Head of caudate nucleus (tissue), 42 donors: ENCODE measurements at places on chromosomes 3 and 15.
A peak's percentile ranks its signal among the peaks of the same experiment; 100 is the strongest.

- no peak for DNase-seq
Measured at GRCh38 chr3:16761571-16761970, 123.2 kb upstream of the PLCL2 start.

DNA sequence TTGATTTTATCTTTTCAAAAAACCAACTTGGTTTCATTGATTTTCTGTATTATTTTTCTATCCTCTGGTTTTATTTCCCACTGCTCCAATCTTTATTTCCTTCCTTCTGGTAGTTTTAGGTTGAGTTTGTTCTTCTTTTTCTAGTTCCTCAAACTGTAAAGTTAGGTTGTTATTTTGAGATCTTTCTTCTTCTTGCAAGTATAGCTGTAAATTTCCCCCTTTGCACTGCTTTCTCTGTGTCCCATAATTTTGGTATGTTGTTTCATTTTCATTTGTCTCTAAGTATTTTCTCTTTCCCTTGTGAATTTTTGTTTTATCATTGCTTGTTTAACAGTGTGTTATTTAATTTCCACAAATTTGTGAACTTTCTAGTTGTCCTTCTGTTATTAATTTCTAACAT, 120.0 kb downstream of the PLD1 start:
- no peak for DNase-seq

DNA sequence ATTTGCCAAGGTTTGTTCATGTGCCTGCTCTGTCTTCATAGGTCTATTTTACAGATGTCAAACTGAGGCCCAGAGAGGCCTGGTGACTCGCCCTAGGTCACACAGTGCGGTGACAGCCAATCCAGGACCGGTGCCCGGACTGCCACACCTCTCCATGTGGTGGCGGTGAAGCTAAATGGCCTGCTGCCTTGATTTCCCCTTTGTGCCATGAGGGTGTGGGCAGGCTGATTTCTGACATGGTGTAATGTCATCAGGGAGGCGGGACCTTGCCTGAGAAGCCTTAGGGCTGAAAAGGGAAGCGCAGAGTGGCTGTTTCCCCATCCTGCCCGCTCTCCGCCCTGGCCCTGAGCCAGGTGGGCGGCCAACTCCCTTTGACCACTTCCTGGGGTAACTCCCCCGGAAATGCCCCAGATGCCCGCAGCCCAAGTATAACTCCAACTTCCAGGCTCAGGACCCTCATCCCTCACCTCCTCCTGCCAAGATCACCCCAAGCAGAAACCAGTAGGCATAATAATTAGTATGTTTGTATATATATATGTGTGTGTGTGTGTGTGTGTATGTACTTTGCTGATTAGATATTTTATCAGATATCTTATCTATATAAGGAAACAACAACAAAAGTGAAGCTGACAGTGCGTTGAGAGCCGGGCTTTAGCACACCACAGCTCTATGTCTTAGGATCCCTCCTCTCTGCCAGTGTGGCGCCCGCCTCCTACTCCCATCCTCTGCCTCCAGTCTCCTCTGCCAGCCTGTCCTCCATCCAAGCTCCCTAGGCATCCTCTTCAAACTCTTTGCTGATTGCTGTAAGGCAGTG, 63.9 kb downstream of the IQSEC1 start:
- peak; percentile 59 for DNase-seq

DNA sequence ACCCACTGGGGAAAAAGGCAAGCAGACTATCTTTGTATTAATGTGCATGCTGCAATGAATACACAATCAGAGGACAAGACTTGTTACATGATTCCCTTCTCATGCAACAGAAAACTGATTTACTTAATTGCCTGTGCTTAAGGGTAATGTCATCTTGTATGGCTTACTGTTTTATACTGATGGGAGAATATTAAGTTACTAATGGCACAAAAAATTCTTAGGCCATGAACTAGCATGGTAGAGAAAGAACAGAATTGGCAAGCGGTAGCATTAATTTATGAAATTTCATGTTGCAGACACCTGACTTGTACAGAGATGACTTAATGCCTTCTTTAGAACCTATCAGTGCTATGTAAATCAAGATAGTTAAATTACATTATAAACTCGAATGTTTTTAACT, 282.3 kb downstream of the CNTN3 start:
- DNase-seq = no peak

DNA sequence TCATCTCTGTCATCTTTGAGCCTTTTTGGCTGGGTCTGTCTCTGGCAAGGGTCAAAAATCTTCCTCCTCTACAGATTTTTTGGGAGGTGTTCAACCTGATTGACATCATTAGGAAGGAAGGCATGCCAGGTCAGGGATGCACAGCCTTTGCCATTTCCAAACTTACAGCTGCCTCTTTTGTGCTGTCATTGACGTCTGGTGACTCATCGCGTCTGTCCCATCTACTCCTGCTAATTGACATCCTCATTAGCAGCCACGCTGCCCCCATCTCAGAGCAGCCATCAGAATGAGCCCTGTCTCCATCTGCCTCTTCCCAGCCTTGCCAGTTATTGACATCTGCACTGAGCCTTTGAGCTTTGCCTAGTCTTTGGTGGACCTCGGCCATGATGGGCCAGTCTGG, 53.0 kb downstream of the PDIA5 start:
- DNase-seq = no peak

DNA sequence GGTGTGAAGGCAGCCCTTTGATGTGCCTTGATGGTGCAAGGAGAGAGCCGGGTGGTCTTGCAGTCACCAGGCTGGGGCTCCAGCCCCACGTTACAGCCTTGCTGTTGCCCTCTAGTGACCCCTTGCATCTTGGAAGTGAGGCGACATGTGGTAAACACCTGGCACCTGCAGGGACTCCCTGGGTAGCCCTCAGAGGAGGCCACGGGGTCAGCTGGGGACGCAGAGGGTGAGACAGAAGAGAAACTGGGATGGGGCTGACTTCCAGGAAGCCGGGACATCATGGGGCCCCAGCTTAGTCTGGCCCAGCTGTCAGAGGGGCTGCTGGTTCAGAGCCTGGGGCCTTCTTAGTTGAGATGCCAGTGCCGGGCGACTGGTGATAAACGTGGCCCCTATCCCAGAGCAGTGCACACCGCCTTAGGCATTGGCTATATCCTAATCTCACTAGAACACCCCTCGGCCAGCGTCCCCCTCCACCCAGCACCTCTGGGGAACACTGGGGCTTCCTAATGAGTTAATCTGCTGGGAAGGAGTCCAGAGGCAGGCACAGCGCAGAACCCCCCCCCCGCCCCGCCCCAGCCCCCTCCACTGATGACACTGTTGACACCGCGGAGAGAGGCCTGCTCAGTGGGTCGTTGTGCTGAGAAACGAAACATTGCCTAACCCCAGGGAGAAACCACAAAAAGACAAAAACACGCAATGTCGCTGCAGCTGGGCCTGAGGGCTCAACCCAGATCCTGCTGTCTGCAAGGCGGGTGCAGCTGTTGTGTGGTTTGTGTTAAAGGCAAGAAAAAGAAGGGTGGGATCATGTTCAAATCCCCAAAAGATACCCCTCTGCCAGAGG, 60.5 kb upstream of the KLF13 start:
- peak; percentile 49 for DNase-seq

DNA sequence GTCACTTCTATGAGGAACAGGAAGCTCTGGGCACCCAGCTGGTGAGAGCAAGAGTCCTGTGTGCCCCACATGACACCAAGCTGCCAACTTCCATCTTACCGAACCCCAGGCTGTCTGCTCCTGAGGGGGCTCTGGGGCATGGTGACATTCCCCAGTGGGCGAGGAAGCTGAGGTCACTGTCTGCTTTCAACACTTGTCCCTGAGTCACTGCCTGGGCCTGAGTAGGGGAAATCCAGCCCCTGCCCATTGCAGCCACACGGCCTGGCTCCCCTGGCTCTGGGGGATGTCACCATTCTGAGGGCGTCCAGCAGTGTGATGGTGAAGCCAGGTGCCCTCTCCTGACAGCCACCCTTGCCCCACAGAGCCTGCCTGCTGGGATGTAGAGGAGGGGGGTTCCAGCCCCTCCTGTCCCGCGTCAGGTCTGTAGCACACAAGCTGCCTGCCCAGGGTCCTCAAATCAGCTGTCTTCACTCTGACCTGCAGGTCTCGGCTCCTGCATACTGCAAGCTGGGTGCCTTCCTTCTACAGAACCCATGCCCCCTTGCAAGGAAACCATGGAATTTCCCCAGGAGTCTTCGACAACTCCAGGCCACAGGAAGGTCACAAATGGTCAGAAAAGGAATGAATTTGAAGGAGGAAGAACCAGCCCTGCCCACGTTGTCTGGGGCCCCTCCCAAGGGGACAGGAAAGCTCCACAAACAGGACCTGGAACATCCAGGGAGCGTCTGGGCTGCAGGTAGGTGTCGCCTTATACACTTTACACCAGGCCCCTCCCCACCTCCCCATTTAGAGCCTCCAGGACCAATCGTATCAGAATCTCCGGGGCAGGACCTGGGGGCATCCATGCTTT, 69.9 kb upstream of the GATM start:
- DNase-seq = no peak

- no peak for DNase-seq
Measured at GRCh38 chr15:40534371-40534770, 30.5 kb downstream of the CCDC32 start.

DNA sequence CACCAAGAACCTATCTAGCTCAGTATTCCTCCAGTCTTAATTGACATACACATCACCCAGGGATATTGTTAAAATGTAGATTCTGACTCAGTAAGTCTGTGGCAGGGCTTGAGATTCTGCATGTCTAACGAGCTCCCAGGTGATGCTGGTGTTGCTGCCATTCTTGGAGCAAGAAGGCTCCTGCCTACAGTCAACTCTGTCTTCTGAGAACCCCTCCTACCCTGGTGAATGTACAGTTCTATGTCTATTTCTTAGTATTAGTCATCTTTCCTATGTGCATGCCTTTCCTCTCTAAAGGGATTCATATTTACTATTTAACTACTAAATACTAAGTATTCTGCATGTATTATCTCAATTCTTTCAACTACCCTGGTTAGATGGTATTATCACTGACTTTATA, 268.7 kb downstream of the EDEM1 start:
- no peak for DNase-seq

GRCh38 chr15:69595009-69595791, 142.6 kb downstream of the RPLP1 start:
- DNase-seq = no peak

- DNase-seq = no peak
Measured at GRCh38 chr3:150097588-150097890, 126.8 kb upstream of the PFN2 start.

DNA sequence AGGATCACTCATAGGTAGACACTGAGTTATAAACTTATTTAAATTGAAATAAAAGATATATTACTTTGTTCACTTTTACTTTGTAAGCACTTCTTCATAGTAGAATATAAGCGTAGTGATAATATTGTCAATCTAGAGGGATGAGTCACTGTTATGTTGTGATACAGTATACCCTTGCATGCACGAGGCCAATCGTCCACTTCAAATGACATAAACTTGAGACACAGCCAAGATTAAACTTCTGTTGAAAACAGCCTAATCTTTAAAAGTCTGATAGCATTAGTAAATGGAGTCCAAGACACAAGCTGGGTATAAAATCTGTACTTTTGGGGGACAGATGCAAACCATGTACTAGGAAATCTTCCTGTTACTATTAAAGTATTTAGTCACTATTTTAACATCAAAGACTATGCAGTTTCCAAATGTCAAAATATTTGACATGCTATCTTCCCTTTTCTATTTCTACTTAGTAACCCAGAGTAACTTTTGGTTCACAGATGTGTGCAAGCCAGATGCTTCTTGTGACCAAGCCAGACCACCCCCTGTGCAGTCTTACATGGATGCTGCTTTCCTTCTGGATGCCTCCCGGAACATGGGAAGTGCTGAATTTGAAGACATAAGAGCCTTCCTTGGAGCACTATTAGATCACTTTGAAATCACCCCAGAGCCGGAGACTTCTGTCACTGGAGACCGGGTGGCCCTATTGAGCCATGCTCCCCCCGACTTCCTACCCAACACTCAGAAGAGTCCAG, 85.3 kb downstream of the PIK3R4 start:
- DNase-seq = no peak

DNA sequence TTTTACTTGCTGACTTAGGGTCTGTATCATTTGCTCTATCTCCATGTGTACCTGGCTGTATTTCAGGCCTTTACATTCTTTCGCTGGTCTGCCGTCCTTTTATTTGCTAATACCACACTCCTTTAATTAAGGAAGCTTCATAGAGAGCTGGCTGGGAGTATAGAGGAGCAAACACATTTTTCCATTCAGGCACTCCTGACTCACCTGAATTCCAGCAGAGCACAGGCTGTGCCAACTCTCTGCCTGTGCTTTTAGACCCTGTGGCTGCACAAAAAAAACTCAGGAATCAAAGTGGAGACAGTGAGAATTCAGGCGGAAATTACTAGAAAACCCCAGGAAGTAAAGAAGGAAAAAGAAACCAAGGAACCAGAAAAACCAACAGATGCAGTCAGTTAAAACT, 29.0 kb upstream of the ATP10A start:
- DNase-seq = no peak

DNA sequence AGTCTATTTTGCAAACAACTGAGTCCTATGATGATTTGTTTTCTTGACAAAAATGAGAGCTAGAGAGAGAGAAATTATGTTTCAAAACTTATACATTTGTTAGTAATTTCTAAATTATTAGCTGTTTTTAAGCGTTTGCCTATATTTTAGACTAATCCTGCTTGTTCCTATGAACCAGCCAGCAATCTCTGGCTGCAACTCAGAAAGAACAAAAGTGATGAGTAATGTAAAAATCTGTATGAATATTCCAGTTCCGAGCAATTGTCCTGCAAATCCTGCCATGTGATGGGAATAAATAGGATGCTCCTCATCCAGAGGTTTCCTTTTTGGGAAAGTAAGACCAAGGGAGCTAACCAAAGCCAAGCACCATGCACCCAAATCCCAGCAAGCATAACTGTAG, 228.3 kb upstream of the GBE1 start:
- DNase-seq = no peak

GRCh38 chr3:124884474-124885101, 2.6 kb downstream of the ITGB5 start:
- DNase-seq = no peak

GRCh38 chr15:85583923-85584390, 203.6 kb downstream of the AKAP13 start:
- peak; percentile 15 for DNase-seq
